ENCODE measurements at places on chromosomes 6 and 20.

DNA sequence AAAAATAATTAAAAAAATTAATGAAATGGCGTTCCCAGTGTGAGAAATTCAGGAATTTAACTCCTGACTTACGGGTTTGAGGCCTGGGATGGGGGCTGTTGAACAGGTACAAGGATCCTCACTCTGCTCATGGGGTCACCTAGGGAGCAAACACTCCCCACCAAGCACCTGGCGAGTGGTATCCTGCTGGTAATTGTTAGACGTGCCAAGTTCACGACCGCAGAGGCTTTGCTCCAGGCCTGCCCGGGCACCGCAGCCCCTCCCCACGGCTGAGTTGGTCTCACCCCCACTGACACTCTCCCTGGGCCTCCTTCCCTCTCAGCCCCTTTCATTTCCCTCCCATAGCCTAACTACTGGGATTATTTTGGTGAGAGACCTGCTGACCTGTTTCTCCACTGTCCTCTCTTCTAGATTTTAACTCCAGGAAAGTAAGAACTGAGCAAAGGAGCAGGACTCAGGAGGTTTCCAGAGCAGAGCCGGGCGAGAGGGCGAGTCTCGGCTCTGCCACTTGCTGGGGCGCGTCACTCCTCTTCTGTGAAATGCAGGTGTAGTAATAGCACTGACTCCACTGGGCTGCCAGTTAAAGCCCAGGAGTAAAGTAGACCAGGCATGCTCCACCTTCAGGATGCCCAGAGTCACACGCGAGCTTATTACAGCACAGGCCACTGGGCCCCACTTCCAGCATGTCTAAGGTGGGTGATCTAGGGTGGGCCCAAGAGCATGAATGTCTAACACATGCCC lies 22.8 kb downstream of the BMP7 start:
- peak; percentile 14 for DNase-seq

DNA sequence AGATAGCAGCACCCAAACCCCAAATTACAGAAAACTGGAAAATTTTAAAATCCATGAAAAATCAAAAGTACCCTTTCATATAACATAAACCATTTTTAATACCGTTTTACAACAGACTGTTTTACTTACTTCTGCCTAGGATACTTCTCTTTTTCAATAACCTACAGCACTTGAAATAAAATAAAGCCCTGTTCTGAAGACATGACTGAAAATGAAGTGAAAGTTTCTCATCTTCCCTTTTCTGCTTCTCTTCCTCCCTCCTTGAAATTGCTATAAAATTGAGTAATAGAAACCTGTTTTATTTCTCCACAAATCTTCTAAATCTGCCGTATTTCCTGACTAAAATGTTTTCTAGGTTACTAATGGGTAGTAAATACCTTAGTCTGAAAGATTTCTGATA lies 20.3 kb downstream of the MMS22L start:
- no peak for DNase-seq

GRCh38 chr20:57467742-57468141 lies 57.2 kb downstream of the CTCFL start:
- no peak for DNase-seq

DNA sequence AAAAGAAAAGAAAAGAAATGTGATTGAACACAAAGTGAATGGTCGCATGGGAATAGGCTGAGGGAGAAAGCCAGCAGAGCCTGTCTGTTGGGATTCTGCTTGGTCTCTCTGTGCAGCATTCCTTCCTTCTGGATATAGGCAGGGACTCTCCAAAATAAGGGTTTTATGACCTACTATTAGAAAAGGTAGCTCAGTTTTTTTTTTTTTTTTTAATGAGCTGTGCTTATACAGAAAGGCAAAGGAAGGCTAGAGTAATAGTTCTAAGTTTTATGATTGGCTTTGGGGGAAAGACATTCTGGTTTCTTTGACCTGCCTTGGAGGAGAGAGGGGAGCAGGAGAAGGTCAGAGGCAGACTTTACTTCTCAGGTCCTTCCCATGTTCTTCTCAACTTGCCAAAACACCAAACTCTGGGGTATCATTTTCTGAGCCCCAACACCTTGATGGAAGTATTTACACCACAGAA lies 18.8 kb upstream of the IER3 start:
- DNase-seq, result no peak

DNA sequence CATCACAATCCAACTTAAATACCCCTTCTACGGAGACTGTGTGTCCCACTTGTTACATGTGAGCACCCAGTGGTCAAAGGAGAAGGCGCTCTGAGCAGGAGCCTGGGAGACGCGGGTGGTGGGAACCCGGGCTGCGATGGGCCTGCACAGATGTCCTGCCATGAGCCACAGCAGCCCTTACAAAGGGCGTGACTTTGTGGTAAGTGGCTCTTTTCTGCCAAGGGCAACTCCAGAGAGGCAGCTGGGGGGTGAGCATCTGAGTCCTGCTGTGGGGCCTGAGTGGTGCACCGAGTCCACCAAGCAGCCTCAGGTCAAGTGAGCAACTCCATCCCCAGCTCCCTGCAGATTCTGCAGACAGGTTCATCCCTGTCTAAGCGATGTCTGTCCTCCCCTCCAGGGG lies 33.6 kb upstream of the CST7 start:
- DNase-seq, result no peak

DNA sequence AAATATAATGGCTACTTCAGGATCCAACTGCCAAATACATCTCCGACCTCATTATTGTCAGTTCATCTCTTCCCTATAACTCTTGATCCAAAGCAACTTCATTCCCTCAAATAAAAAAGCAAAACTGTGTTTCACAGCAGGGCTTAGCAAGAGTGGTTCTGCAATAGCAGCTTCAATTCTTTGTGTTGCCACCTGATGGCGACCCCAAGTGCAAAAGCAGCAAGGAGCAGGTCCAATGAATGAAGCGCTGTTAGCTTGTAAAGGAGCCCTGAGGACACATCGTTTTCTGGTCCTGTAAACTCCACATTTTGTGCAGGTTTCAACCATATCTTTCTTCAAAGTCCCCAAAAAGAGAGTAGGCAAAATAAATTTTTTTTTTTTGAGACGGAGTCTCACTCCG lies 19.6 kb downstream of the RTN4IP1 start:
- peak; percentile 27 for DNase-seq

- DNase-seq, result no peak
These were observed 128.2 kb downstream of the COL12A1 start for GRCh38 chr6:75077701-75078100.

DNA sequence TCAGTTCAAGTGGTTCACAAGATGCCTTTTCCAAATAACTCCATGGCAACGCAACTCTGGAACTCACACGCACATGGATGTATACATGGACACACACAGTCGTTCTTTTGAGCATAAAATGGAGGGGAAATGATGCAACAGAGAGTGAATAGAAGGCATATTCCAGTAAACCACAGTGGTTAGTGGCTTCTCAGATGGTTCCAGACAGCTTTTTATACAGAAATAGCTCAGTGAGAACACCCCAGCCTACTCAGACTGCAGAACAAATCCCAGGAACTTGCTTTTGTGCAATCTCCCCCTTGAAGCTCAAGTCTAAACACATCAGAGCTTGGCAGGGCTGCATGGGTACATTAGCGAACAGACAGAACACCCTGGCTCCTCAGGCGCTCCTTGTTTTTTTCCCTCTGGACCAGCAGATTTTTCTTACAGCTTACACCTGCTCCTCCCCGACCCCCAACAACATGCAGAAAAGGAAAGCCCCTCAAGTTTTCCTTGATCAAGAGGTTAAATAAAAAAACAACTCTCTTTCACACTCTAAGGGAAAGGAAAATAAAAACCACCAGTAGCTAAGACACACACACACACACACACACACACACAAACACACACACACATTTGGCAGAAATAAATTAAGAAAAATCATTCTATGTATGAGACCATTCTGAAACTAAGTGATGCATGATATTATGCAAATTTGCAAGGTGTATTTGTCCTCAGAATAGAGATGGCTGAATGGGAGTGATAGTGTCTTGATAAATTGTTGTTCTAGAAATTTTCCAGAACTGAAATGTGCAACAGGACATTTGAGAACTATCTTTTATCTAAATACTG lies 51.2 kb upstream of the RANBP9 start:
- peak; percentile 91 for DNase-seq

GRCh38 chr6:134216301-134217010 lies 101.5 kb downstream of the SGK1 start:
- no peak for DNase-seq

DNA sequence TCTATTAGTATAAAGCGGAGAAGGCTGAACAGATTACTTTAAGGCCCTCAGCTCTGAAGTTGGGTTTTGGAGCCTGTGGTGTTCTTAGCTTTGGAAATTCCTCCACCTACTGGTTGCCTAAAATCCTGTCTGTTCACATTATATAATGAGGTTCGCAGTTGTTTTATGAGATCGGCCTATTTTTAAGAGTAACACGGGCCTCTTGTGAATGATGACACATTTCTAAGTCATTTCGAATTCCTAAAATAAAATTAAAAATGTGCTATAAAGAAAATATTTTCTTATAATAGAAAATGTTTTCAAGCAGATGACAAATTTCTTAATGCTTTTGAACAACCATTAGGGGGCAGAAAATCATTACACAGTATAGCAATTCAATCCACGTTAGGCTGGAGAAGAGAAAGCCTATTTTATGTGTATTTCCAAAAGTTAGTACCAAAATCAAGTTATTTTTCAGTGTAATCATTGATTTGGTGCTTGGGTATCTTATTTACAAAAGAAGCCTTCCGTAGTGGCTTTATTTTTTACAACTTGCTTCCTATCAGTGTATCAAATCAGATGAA lies 15.8 kb upstream of the FAM8A1 start:
- peak; percentile 77 for DNase-seq

- DNase-seq, result no peak
These were observed 744.2 kb downstream of the MAFB start for GRCh38 chr20:39944861-39945260.
